ENCODE measurements at places on chromosomes 7 and 10.
A peak's percentile ranks its signal among the peaks of the same experiment; 100 is the strongest.

DNA sequence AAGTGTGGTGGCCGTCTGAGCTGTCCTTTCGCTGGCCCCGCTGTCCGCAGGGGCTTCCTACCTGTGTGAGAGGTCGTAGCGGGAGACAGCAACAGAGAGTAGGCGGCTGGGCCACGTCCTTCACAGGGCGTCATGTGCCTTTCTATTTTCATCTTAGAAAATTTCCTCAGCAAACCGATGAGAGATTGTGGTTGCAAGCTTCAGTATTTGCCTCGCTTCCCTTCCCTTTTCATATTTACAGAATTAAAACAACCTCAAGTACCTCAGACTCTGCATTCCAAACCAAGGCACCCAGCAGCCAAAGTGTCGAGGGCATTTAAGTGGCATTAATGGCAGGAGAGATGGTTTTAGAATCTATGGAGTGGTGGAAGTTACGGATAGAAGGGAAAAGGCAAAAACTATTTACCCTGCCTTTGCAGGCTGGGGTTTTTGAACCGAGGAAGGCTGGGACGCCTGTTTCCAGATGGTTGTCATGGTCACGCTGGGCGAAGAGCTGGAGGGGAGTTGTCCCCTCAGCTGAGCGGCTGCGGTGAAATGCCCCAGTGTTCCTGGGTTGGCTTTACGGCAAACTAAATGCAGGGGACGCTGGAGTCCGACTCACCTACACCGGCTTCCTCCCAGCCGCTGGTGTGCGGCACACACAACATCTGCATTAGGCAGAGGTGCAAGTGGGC, 41.9 kb downstream of the WIPI2 start:
- no peak for DNase-seq

GRCh38 chr10:670990-671389, 18.5 kb downstream of the DIP2C start:
- no peak for DNase-seq

- no peak for DNase-seq
These were observed 451.8 kb downstream of the SEMA3D start for GRCh38 chr7:84735011-84735410.

GRCh38 chr10:113345826-113346624, 206.8 kb upstream of the HABP2 start:
- no peak for DNase-seq

DNA sequence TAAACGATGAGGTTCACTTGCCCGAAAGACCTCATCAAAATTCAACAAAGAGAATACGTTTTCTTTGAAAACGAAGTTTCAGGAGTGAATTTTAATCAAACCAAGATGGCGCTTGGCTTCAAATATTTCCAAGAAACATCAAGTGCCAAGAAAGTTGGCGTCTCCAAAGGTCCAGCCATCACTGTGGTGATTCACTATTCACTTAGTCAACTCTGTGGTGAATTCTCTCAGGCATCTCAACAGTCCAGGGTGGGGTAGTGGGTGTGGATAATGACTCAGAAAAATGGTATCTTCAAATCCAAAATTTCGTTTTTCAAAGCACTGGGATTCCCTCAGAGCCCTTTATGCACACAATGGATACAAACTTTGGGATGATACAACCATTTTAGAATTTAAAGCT, 133.1 kb downstream of the SVIL start:
- no peak for DNase-seq

DNA sequence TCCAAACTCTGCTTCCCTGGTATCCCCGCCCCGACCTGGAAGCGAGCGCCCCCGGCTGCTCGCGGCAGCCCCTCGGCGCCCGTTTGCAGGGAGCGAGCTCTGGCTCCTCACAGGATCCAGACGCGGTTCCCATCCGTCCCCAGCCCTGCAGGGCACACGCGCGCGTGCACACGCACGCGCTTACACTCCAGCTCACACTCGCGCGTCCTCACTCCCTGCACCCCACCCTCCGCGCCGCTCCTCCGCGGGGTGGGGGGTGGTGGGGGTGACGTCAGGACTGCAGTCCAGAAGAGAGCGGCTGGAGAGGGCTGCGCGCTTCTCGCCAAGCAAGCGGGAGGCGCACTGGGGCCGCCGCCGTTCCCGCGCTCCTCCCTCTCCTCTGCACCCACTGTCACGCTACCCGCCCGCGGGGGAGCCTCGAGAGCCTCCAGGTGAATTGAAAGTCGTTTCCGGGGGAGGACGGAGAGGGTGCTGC, 255.6 kb downstream of the OTUD1 start:
- DNase-seq = no peak

DNA sequence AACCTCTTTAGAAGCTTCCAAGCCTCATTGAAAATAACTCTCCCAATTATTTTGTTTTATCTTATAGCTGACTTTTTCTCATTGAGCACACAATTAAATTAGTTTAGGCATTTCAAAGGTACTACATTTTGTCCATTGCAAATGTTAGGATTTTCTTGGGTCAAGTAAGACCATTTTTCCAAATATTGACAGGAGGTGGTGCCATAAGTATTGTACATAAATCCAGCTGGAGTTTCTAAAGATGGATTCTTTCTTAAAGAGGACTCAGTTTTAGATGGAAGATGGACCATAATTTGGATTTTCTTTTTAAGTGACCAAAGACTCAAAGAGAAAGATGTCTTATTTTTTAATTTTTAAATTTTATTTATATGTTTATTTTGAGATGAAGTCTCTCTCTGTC, 12.3 kb upstream of the OPN4 start:
- peak; percentile 35 for DNase-seq

DNA sequence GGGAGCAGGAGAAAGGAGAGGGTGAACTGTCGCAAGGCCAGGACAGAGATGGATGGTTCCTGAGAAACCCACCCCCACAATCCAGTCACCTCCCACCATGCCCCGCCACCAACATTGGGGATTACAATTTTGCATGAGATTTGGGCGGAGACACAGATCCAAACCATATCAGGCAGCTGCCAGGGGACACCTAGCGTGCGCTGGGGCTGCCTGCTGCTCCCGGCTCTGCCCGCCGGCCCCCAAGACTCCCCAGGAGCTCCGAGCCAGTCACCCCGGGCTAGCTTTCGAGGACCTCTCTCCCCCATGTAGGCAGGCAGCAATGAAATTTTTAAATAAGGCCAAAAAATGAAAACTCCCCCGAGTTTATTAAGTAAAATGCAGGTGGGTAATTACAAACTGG, 111.7 kb downstream of the UNCX start:
- DNase-seq = no peak

DNA sequence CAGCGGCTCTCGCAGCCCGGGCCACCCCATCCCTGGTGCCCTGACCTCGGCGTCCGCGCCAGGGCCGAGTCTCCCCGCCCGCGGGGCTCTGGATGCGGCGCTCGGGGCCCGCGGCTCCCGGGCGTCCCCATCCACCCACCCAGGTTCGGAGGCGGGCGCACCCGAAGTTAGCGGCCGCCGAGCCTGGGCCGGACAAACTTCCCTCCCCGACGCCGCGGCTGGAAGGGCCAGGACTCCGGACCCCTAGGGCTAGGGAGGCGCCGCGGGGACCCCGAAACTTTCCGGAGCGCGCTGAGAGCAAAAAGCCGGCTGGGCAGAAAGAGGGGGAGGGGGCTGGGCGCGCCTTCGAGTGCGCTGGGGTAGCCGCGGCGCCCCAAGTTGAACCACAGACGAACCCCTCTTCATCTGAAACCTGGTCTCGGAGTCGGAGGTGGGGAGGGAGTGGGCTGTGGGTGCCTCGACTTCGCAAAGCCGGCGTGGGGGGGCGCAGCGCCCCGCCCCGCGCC, 3.7 kb upstream of the ELFN1 start:
- DNase-seq = no peak

GRCh38 chr10:13661256-13661655, 74.5 kb downstream of the PRPF18 start:
- no peak for DNase-seq

GRCh38 chr7:127870231-127870907, 160.9 kb downstream of the LRRC4 start:
- DNase-seq = no peak

DNA sequence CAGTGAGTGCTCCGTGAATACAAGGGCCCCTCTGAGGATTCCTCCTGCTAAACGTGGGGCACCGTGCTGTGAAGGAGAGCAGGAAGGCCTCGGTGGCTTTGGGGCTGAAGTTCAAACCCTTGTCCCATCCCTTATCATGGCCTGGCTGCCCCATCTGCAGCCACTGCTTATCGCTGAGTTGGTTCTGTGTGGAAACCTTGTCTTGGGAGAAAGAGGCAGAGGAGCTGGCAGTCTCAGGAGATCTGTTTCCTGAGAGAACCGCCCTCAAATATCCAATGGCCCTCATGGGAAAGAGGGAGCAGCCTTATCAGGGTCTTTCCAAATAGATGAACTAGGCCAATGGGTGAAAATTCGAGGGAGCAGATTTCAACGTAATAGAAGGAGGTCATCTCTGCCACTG, 52.0 kb upstream of the NRF1 start:
- no peak for DNase-seq

DNA sequence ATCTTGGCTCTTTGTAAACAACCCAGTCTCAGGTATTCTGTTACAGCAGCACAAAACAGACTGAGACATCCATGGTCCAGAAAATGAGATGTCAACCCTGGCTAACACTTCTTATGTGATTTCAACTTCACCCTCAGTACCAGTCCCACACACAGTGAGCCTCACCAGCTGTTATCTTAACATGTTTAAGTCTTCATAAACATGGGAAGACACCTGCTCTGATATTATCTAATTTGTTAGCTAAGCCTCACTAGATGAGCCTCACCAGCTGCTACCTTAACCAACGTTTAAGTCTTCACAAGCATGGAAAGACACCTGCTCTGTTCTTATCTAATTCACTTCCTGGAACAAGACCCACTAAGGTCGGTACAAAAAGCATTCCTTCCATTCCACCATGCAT, 130.8 kb downstream of the CALN1 start:
- peak; percentile 90 for DNase-seq

DNA sequence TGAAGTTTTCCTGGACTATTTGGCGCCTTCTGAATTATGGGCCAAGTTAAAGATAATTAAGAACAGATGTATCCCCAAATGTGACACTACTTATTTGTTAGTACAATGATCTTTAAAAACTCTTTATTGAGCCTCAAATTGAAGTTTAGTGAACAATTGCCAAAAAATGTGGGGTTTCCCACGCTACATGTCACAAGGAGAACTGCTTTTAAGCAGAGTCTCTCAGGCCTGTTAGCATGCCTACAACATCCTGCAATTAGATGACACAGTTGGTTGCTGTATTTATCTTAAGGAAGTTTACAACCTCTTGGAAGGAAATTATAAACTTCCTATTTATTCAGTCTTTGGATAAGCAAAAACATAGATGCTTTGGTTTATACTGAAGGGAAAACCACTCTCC, 733.0 kb downstream of the TNS3 start:
- DNase-seq = no peak

- DNase-seq = no peak
These were observed 18.3 kb upstream of the ZC3HAV1L start for GRCh38 chr7:139054101-139054500.

GRCh38 chr10:79067241-79068202, 1.2 kb upstream of the ZMIZ1 start:
- DNase-seq = peak; percentile 80

GRCh38 chr7:73717025-73717807, 2.3 kb downstream of the STX1A start:
- no peak for DNase-seq

GRCh38 chr10:123804716-123805115, 86.9 kb downstream of the CPXM2 start:
- no peak for DNase-seq

GRCh38 chr7:135670179-135670578, 7.9 kb downstream of the STMP1 start:
- DNase-seq = no peak

DNA sequence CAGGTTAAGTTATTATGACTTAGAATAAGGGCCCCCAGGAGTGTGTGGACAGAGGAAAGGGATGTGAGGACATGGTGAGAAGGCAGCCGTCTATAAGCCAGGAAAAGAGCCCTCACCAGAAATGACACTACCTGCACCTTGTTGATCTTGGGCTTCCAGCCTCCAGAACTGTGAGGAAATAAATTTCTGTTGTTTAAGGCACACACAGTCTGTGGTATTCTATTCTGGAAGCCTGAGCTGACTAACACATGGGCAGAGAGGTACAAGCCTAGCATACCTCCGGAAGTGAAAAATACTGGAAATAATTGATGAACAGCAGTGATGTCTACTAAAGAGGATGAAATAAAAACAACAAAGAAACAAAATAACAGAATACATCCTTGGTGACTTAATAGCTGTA, 46.1 kb upstream of the GRB10 start:
- DNase-seq = no peak

GRCh38 chr7:93196336-93196735, 29.9 kb downstream of the HEPACAM2 start:
- no peak for DNase-seq

GRCh38 chr10:17025444-17026295, 103.9 kb downstream of the CUBN start:
- DNase-seq = no peak

DNA sequence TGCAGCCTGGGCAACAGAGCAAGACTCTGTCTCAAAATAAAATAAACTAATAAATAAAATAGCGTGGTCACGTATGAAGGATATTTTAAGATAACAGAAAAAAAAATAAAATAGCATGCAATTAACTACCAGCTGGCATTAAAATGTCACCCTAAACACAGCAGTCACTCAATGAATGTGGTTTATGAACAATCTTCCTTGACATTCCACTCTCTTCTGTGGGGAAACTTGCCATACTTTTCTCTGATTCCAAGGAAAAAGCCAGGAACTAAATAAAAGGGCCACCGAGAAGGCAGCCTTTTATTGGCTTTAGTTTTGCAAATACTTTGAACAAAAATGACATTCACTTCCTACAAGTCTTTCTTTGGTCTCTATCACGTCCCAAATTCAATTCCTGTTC, 266.6 kb downstream of the PARD3 start:
- no peak for DNase-seq

- DNase-seq = no peak
These were observed 88.1 kb downstream of the GSAP start for GRCh38 chr7:77327932-77328628.

- no peak for DNase-seq
These were observed 16.9 kb downstream of the SNX10 start for GRCh38 chr7:26308551-26308950.

DNA sequence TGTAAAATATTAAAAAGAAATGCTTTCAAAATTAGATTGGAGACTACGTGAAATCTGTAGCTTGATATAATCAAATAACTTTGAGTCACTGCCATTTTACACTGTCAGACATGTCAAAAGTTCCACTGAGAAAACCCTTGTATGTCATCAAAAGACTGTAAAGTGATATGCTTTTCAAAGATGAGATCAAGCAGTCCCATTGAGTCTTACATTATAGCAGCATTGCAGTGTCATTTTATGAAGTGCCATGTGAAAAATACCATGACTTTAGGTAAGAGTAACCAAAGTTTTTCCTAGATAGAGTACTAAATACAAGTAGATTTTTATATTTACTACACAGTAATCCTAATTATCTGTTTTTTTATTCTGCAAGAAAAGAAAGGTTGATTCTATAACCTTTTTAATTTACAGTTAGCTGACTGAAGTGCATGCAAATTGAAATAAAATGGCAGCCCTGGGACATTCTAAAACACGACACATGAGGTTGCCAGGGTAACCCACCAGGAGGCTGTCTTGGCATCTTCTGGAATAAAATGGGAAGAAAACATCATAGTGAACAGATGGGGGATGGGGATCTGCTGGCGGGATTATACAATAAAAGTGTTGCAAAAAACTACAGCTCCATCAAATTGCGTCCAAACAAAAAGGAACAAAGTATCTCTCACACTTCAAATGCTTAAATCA, 91.3 kb upstream of the TMEM106B start:
- DNase-seq = peak; percentile 7

GRCh38 chr7:105975770-105976417, 12.8 kb downstream of the CDHR3 start:
- no peak for DNase-seq

- peak; percentile 22 for DNase-seq
These were observed 261.9 kb downstream of the PTPRN2 start for GRCh38 chr7:158325530-158326381.

GRCh38 chr7:27905951-27906350, 166.0 kb downstream of the TAX1BP1 start:
- DNase-seq = no peak

Data from NCI-H2171 treated with DMSO at 0.1 percent for 48 hours (cell line).